ENCODE measurements at places on chromosomes 2 and 18. TPM values are rescaled to one million over a fixed set of nuclear protein-coding genes. Genes with fewer than 3 reads are reported as not detected.

DNA sequence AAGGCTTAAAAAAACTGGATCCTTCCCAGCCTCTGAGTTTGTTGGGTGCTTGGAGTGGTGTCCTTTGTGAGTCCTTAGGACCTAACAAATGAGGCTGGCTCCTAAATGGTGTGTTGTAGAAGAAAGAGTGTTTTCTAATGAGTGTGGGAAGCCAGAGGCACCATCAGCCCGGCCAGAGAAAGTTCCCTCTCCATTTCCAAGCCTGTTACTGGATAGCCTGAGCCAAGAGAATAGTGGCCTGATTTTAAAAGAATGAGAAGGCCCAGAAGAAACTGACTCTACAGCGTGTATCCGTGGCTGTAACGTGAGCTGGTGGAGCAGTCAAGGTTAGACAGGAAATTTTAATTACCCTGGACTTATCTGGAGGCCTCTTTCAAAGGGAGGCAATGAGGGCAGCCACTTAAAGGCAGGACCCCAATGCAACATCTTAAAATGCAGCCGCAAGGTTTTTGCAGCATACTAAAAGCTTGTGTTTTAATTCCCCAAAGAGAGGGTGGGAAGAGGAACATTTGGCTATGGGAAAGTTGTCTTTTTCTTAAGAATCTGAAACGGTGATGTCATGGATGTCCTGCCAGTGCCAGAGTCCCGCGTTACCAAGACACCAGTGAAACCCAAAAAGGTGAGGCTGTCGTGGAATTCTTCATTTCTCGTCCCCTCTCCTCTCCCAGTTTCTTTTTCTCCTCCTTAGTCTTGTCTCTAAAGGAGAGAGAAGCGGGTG, 4.6 kb downstream of the EFHD1 start:
- peaks cover 57% of the 10 kb centered on the region for H3K27me3 ChIP-seq
- no peak for DNase-seq
- no peaks in the 10 kb centered on the region for H3K4me1 ChIP-seq

DNA sequence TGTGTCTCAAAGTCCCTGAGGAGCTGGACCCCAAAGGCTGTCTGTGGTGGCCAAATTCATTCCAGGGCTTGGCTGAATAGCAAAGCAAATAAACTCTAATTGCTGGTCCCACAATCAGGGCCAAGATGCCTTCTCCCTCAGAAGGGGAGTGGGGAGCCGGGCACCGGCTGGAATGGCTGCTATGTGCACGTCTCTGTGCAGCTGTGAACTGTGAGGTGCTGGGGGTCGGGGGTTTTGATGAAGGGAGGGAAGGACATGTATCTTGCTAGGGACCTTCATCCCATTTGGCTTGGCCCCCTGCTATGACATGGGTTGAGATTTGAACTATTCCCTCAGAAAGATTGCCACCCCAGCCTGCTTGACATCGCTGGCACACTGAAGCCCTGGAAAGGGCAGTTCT, 60.4 kb downstream of the CIB4 start:
- H3K4me3 ChIP-seq = no peak overlapping the region
- DNase-seq = no peak
- H3K27me3 ChIP-seq = peaks cover 7% of the 10 kb centered on the region
- peaks cover 2% of the 10 kb centered on the region for H3K4me1 ChIP-seq
- H3K27ac ChIP-seq = no peak overlapping the region

DNA sequence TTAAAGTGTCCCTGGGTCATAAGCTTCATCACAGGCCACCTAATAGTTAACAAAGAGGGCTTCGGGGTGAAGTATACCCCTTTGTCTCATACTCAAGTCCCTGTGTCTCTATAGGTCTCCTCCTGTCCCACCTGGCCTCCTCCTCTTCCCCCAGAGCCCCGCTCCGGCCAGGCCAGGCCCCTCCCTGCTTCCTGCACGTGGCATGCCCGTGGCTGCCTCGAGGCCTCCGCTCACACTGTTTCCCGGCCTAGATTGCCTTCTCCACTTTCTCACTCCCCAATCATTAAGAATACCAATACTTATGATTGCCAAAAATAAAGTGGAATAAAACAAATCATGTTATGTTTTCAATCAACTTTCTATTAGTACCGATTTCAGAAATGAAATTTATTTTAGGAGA, 18.8 kb downstream of the SMYD1 start:
- H3K27ac ChIP-seq = no peak overlapping the region
- H3K27me3 ChIP-seq = no peaks in the 10 kb centered on the region
- H3K36me3 ChIP-seq = no peaks in the 10 kb centered on the region
- no peak for DNase-seq

- H3K27ac ChIP-seq = no peak overlapping the region
- H3K4me1 ChIP-seq = peaks cover 14% of the 10 kb centered on the region
- peaks cover under 1% of the 10 kb centered on the region for H3K36me3 ChIP-seq
- DNase-seq = no peak
- no peaks in the 10 kb centered on the region for H3K27me3 ChIP-seq
These were observed 37.1 kb downstream of the MEMO1 start for GRCh38 chr2:31973665-31974064.

GRCh38 chr2:113390124-113390849, 47.2 kb upstream of the ZNG1B start:
- DNase-seq = peak; percentile 79
- H3K4me1 ChIP-seq = peaks cover 14% of the 10 kb centered on the region

- H3K27me3 ChIP-seq = peaks cover 26% of the 10 kb centered on the region
- no peak overlapping the region for H3K4me3 ChIP-seq
- no peaks in the 10 kb centered on the region for H3K36me3 ChIP-seq
- H3K27ac ChIP-seq = no peak overlapping the region
- H3K4me1 ChIP-seq = peaks cover 2% of the 10 kb centered on the region
- no peak for DNase-seq
These were observed 288.3 kb downstream of the TRIB2 start for GRCh38 chr2:13005048-13005447.

- no peaks in the 10 kb centered on the region for H3K36me3 ChIP-seq
- no peak for DNase-seq
- no peak overlapping the region for H3K4me3 ChIP-seq
- H3K27me3 ChIP-seq = peaks cover 2% of the 10 kb centered on the region
These were observed 152.3 kb upstream of the TWIST2 start for GRCh38 chr2:238695538-238695937.

- H3K4me3 ChIP-seq = no peak overlapping the region
- no peak overlapping the region for H3K27ac ChIP-seq
- DNase-seq = no peak
These were observed 54.5 kb downstream of the C18orf63 start for GRCh38 chr18:74370115-74370514.

GRCh38 chr18:10100941-10101701, 187.3 kb downstream of the VAPA start:
- H3K27me3 ChIP-seq = peaks cover 3% of the 10 kb centered on the region
- H3K4me3 ChIP-seq = no peak overlapping the region
- peaks cover 4% of the 10 kb centered on the region for H3K36me3 ChIP-seq
- H3K27ac ChIP-seq = no peak overlapping the region

- H3K36me3 ChIP-seq = no peaks in the 10 kb centered on the region
- no peaks in the 10 kb centered on the region for H3K4me1 ChIP-seq
- H3K4me3 ChIP-seq = peak within 1 kb of the TSS; percentile 69
- no peaks in the 10 kb centered on the region for H3K27me3 ChIP-seq
These were observed at the start of gene PSMA8 for GRCh38 chr18:26133652-26134051. PSMA8 (plus strand) TSS chr18:26133869; CDS start chr18:26133966, 97 bp downstream.

DNA sequence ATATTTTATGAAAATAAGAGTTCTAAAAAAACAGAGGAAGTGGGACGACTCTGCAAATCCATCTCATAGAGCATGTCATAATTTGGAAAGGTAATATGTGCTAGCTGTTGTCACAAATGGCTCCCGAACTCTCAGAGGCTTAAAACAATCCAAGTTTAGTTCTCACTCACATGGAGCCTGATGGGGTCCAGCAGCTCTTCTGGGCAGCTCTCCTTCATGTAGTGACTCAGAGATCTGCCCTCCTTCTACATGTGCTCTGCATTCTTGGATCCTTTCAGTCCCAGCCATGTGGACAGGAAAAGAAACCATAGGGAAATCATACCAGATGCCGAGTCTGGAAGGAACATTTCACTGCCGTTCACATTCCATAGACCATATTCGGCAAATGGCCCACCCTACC, 180.1 kb upstream of the APCDD1 start:
- H3K36me3 ChIP-seq = no peaks in the 10 kb centered on the region
- H3K27ac ChIP-seq = no peak overlapping the region
- H3K4me1 ChIP-seq = peaks cover 2% of the 10 kb centered on the region
- DNase-seq = no peak
- H3K27me3 ChIP-seq = no peaks in the 10 kb centered on the region

- no peak overlapping the region for H3K27ac ChIP-seq
- peaks cover 43% of the 10 kb centered on the region for H3K4me1 ChIP-seq
- no peak for DNase-seq
- H3K4me3 ChIP-seq = no peak overlapping the region
- no peaks in the 10 kb centered on the region for H3K27me3 ChIP-seq
These were observed 82.3 kb downstream of the ARL4C start for GRCh38 chr2:234414596-234414995.

DNA sequence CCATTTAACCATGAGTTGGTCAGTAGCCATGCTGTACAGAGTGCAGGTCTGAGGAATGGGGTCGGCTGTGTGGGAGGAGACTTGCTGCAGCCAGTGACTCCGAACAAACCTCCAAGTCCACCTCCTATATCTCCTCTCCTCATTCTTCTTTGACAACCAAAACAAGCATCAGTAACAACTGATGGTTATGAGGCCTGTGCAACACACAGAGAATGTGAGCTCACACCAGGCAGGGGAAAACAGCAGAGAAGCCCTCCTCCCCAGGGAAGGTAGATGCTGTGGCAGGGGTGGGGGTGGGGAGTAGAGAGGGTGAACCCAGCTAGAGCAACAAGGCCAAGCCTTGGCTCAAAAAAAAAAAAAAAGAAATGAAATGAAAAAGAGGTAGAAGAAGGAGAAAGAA, 12.3 kb upstream of the CNGA3 start:
- no peaks in the 10 kb centered on the region for H3K36me3 ChIP-seq
- no peak for DNase-seq
- H3K4me1 ChIP-seq = no peaks in the 10 kb centered on the region
- no peak overlapping the region for H3K4me3 ChIP-seq
- H3K27ac ChIP-seq = no peak overlapping the region

DNA sequence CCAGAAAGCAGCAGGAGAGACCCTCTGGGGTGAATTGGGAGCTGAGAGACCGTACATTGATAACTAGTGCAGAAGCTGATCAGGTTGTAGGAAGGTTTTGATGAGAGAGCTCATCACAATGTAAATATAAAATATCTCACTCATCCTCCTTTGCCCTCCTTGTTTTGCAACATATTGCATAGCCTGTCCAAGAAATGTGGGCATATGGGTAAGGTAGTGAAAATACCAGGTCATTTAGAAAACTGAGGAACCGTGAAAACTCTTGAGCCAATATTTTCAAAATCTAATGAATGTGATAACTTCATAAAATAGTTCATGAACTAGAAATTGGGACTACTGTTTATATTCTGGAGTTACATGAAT, 31.4 kb downstream of the C18orf54 start:
- DNase-seq = no peak
- no peaks in the 10 kb centered on the region for H3K27me3 ChIP-seq
- no peak overlapping the region for H3K27ac ChIP-seq
- H3K36me3 ChIP-seq = no peaks in the 10 kb centered on the region

DNA sequence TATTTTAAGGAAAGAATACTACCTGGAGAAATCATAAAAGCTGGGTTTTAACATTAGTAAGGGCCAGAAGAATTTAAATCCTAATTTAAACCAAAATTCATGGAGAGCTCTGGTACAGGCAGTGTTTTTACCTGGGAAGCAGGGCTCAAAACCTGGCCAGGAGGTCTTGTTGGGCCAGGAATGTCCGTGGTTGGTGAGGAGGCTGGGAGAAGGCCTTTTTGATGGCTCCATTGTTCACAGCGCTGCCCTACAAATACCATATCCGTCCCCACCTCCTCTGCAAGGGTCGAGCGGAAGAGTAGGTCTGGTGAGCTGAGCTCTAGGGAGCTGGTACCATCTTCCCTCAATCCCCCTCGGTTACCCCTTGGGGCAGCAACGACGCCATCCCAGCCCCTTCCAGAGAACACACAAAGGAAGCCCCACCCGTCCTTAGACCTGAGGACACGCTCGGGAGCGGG, 10.9 kb upstream of the HOXD1 start:
- H3K4me3 ChIP-seq = no peak overlapping the region
- H3K36me3 ChIP-seq = peaks cover 2% of the 10 kb centered on the region
- H3K27me3 ChIP-seq = peaks cover 87% of the 10 kb centered on the region
- no peak for DNase-seq
- no peak overlapping the region for H3K27ac ChIP-seq
- peaks cover 3% of the 10 kb centered on the region for H3K4me1 ChIP-seq

GRCh38 chr2:219246559-219246958, 1.3 kb downstream of the STK16 start:
- peaks cover 52% of the 10 kb centered on the region for H3K36me3 ChIP-seq
- DNase-seq = no peak
- H3K4me3 ChIP-seq = peak overlapping the region; percentile 99
- no peaks in the 10 kb centered on the region for H3K27me3 ChIP-seq

GRCh38 chr2:104854498-104855220, 744 bp downstream of the POU3F3 start:
- peaks cover 5% of the 10 kb centered on the region for H3K36me3 ChIP-seq
- H3K27ac ChIP-seq = peak overlapping the region; percentile 89
- peaks cover 34% of the 10 kb centered on the region for H3K4me1 ChIP-seq

- H3K36me3 ChIP-seq = no peaks in the 10 kb centered on the region
- H3K27ac ChIP-seq = no peak overlapping the region
- no peak for DNase-seq
- no peaks in the 10 kb centered on the region for H3K27me3 ChIP-seq
- no peak overlapping the region for H3K4me3 ChIP-seq
These were observed 2.4 kb upstream of the RBM45 start for GRCh38 chr2:178109813-178110212.

DNA sequence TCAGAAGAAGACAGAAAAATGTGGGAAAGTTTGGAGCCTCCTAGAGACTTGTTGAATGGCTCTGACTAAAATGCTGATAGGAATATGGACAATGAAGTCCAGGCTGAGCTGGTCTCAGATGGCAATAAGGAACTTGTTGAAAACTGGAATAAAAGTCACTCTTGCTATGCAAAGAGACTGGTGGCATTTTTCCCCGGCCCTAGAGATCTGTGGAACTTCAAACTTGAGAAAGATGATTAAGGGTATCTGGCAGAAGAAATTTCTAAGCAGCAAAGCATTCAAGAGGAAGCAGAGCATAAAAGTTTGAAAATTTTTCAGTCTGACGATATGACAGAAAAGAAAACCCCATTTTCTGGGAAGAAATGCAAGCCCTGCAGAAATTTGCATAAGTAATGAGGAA, 159.3 kb downstream of the MREG start:
- no peak overlapping the region for H3K27ac ChIP-seq
- no peaks in the 10 kb centered on the region for H3K36me3 ChIP-seq
- no peaks in the 10 kb centered on the region for H3K4me1 ChIP-seq
- H3K27me3 ChIP-seq = no peaks in the 10 kb centered on the region
- no peak for DNase-seq
- H3K4me3 ChIP-seq = no peak overlapping the region

GRCh38 chr18:77702686-77703085, 453.0 kb downstream of the GALR1 start:
- no peak overlapping the region for H3K4me3 ChIP-seq
- no peaks in the 10 kb centered on the region for H3K36me3 ChIP-seq
- H3K27me3 ChIP-seq = peaks cover 10% of the 10 kb centered on the region
- H3K4me1 ChIP-seq = no peaks in the 10 kb centered on the region
- H3K27ac ChIP-seq = no peak overlapping the region

GRCh38 chr2:73105511-73105971, 7.2 kb downstream of the RAB11FIP5 start:
- H3K27ac ChIP-seq = no peak overlapping the region
- H3K4me3 ChIP-seq = no peak overlapping the region
- H3K27me3 ChIP-seq = no peaks in the 10 kb centered on the region
- H3K36me3 ChIP-seq = no peaks in the 10 kb centered on the region

Gene UGT1A5
- total RNA-seq = not detected

Gene CD207
- not detected for total RNA-seq

Gene NMUR1
- total RNA-seq = 0.47 TPM

Gene MSGN1
- not detected for total RNA-seq

Gene SERPINB4
- not detected for total RNA-seq

Gene KCNF1
- not detected for total RNA-seq

Gene LONRF2
- 0.02 TPM for total RNA-seq

Gene LAPTM4A
- 26.3 TPM for total RNA-seq

Gene FOXI3
- total RNA-seq = not detected

Gene MREG
- 9.0 TPM for total RNA-seq

Data from activated CD4-positive, alpha-beta T cell treated with anti-CD3 and anti-CD28 coated beads, Interleukin-2, amount 10 ng/mL, durations not matched to agents 7 days and 5 days (primary cell).